NCI-H1105 treated with DMSO at 0.1 percent for 48 hours (cell line): ENCODE measurements at places on chromosomes 2 and 18.
A peak's percentile ranks its signal among the peaks of the same experiment; 100 is the strongest.

DNA sequence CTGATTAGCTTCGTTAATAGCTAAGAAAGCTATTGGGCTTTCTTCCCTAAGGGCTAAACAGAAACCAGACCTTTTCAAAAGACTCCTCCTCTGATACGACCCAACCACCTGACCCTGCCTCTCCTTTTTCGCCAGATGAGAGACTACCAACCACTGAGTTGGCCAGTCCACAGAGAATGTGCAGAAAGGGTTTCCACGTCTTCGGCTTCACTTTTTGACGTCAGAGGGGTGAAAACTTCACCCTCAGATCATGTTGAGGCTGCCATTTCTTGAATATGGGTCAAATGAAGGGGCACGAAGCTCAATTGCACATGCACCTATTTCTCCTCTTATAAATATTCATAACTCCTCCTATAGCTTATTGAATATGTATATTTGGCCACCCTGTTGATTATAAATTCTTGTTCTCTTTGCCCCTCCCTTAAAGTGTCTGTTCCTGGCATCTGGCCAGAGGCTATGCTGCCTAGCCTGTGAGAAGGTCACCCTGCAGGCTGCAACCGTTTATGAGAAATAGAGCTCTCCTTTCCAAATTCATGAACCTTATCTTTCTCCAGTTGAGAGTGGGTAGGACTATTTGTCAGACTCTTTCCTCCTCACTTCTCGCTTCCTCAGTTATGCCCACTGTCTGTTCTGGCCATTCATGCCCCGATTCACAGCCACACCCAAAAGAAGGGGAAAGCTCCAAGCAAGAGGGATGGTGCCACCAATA is 301.6 kb downstream of the STK39 start:
- no peak for DNase-seq

DNA sequence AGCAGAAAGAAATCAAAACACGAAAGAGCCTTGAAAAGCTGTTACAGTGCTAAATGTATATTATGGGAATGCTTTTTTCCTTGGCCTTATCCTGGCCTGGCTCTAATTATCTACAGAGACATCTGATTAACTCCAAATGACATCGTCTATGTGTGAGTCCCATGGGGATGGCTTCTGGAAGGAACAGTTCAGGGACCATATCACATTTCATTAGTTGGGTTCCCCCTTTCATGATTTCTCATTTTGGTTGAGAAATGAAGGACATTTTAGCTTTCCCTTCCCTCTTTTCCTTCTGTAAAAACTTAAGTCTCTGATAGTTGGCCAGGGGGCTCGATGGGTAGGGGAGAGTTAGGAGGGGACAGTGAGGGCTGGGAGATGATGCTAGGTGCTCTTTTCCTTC is 116.7 kb downstream of the PRKCE start:
- no peak for DNase-seq

DNA sequence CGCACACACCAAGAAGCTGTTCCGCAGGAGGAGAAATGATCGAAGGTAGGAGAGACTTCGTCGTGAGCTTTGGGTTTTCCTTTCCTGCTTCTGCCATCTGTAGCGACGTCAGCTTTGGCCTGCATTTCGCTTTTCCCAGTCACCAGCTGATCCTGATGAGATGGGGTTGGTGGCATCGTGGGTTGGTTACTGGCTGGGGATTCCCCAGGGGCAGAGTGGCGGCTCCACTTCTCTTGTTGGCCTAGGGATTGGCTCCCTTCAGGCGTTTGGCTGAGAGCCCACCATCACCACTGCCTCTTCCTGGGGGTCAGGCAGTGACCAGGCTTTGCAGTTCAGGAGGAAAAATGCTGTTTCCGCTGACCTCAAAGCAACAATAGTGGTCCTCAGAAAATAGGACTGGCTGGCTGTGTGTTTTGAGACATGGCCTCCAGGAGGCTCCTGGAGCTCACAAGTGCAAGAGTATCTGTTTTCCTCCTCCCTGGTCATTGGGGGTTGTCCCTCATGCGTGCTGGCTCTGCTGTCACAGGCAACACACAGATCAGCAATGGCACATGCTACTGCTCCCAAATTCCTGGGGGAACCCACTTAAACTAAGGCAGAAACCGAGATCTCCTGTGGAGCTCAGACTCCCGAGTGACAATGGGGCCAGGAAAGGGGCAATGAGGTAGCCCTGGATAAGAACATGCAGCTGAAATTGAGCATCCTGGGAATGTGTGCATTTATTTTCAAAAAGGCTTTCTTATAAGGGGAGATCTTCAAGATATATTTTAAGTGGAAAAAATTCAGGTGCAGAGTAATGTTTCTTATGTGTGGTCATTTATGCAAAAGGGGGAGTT is 173.0 kb downstream of the CTIF start:
- DNase-seq: peak; percentile 28

DNA sequence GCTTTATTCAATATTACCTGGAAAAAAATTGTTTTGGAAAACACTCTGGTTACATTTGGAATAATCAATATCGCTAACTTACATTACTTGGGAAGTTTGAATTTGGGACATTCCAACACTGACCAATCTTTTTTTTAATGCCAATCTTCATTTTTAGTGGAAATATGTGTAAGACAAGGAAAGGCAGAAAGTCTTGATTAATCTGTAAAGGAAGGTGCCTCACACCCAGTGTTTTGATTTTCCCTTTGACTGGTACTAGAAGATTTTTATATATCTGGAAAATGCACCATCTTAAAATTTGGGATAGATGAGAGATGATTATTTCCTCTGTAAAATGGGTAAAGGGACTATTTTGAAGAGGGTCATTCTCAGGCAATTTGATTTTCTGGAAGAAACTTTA is 879.2 kb upstream of the ZEB2 start:
- DNase-seq: no peak

DNA sequence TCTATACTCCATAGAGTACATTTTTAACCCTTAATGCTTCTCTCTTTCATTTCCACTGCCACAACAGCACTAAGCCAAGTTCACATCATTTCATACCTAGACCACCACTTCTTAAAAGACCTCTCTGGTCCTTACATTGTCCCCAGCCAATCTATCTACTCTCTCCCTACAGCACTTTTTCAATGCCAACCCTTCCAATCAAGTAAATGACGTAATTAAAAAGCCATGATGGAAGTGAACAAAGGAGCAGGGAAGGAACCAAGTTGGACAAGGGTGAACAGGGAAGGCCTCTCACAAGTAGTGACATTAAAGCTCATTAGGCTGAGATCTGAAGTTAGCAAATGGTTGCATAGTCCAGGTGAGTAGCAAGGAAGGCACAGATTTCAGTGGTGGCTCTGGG is 195.1 kb upstream of the CCDC150 start:
- DNase-seq: no peak

DNA sequence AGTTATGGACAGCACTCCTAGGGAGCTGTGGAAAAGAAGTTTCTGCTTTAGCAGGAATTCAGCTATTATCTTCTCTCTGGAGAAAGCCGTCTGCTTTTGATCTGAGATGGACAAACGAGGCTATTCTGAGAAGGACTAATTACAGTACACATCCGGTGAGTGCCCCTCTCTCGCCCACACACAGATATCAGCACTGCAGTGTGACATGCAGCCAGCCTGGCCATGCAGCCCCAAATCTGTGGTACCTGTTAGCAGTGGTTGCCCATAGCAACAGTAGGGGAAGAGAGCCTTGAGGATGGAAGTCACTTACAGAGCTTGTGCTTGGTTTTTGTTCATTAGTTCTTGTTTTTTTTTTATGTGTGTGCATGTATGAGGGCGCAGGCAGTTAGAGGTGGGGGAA is 73.9 kb upstream of the TRIB2 start:
- DNase-seq: no peak

DNA sequence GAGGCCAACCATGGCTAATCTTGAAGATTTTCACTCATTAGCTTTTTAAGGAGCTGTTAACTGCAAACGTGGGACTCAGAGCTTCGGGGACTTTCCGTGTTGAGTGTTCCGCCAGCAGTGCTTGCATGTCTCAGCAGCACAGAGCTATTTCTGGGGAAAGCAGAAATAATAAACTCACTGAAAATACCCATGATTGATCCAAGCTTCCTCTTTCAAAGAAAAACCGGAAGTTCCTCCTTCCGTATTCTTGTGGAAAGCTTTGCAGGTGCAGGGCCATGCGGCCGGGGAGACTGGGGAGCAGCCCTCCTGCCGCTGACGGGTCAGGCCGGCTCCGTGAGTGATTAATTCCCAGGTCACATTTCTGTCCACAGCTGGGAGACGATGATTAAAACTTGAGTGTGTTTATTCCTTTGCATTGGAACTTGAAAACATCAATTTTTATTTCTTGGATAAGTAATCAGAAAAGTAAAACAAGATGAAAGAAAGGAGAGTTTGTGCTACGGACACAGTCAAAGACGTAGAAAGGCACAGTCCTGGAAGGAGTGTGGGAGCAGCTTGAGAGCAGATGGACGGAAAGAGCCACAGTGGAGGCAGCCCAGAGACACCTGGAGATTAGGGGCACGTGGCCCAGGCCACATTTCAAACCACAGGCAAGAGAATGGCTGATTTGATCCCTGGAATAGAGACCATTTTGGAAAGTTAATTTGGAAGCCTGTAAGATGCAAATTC is 54.2 kb upstream of the CTDP1 start:
- DNase-seq: no peak

DNA sequence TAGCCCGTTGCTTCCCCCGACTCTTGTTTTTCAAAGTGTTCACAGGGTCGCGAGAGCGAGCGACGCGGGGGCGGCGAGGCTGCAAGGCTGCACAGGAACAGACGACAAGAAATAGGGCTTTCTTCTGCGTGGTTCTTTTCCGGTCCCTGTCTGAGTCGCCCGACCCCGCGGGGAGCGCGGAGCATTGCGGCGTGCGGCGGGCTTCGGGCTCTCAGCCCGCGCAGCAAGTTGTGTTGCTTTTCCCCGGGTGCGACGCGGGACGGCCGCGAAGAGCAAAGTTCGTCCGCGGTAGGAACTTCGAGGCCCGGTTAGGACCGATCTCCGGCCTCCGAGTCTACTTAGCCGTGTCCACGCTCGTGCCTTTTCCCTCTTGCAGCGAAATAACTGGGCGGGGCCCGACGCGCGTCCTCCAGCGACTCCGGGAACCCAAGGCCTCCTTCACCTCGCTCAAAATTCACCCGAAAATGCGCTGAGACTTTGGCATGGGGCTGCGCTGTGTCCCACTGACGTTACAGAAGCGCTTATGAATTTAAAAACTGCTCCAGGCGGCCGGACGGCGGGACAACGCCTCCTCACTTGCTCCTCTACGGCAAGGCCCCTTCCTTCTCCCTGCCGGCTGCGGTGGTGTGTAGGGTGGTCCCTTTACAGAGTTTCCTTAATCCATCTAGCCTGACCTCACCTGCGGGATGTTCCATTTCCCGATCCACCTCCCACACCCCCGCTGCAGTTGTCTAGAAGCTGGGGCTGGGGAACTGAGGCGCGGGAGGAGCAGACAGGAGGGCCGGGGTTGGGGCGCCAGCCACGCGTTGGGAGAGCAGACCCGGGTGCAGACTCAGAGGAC is 1.5 kb upstream of the BCL2L11 start:
- no peak for DNase-seq

GRCh38 chr2:134623046-134623445 is 95.8 kb downstream of the TMEM163 start:
- no peak for DNase-seq

GRCh38 chr2:6771634-6772611 is 93.8 kb downstream of the CMPK2 start:
- DNase-seq: no peak

DNA sequence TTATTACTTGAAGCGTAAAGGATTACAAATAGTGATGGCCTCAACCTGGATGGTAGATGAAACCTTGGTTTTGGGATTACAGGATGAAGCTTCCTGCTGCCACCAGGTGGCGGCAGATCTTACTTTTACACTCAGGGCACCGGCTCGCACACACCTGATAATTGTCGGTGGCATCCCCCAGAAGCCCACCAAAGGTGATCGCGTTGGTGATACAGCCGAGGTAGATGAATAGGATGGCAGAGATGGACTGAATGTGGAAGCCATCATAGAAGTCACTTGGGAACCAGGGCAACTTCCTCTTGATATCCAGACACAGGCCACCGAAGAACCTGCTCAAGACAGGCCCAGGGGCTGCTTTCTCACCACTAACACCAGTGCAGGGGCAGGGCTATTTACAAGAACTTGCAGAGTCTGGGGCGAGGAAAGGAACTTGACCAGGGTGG is 51.8 kb downstream of the MTHFD2 start:
- peak; percentile 47 for DNase-seq

- DNase-seq: no peak
Observed at GRCh38 chr2:215526341-215526740, 90.5 kb upstream of the FN1 start.

DNA sequence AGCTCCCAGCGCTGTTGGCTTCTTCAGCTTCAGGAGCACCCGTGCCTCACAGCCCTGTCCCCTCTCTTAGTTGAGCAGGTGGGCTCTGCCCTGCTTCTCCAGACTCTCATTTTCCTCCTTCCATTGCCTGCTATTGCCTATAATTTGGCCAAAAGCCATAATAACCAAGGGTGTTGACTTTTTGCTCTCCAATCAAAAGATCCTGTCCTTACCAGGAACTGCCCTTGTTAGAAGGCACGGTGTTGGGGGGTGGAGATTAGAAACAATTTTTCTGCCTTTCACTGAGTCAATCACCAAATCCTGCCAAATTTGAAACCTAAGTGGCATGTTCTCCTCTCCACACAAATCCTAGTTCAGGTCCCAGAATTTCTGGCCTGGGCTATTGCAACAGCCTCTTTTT is 16.7 kb upstream of the PDIA6 start:
- peak; percentile 4 for DNase-seq

DNA sequence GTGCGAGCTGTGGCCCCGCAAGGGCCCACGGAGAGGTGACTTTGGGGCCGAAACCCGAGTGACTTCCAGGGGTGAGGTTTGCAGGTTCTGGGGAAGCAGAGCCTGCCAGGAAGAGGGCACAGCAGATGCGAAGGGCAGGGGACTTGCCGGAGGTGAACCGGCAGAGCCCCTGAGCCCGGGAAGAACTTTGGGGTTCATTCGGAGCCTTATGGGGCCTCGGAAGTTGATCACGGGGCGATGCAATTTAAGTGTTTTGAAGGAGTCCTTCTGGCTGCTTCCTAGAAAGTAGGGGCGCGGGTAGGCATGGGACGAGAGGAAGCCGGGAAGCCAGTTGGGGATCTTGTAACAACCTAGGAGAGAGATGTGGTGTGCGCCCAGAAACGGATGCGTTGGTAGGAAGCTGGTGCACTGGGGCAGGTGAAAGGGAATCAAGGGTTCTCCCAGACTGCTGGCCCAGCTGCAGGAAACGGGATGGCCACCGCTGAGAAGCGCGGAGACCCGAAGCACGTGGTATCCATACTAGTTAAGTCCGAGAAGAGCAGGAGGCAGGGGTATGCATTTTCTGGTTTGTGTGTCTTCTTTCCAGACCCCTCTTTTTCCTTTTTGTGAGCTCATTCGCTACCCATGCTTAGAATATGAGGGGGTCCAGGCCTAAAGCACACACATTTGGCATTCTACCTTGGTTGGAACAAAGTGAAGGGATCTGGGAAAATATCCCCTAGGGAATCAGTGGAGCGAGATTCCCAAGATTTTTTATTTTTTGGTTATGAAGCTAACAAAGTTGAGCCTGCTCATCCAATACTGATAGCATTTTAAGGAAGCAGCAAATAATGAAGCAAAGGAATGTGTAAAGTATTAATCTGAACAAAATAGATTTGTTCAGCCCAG is 758 bp downstream of the SCLY start:
- peak; percentile 15 for DNase-seq

GRCh38 chr2:65999796-66000195 is 435.1 kb upstream of the MEIS1 start:
- peak; percentile 1 for DNase-seq

GRCh38 chr2:197677483-197677882 is 2.1 kb upstream of the RFTN2 start:
- DNase-seq: no peak

- no peak for DNase-seq
Observed at GRCh38 chr2:238009563-238009962, 42.7 kb downstream of the UBE2F start.
